ENCODE measurements at places on chromosomes 3 and 15. TPM values are rescaled to one million over a fixed set of nuclear protein-coding genes. Genes with fewer than 3 reads are reported as not detected.

- DNase-seq = no peak
Observed at GRCh38 chr3:37537914-37538691, 323.6 kb upstream of the CTDSPL start.

Gene GOLGA8R
- not detected for total RNA-seq

- DNase-seq = peak; percentile 27
Observed at GRCh38 chr3:193132964-193133363, 108.1 kb upstream of the PLAAT1 start.

- DNase-seq = no peak
Observed at GRCh38 chr3:185517387-185518130, 18.7 kb upstream of the TMEM41A start.

Gene FETUB
- total RNA-seq = not detected

Gene TIMP4
- 2.2 TPM for total RNA-seq

DNA sequence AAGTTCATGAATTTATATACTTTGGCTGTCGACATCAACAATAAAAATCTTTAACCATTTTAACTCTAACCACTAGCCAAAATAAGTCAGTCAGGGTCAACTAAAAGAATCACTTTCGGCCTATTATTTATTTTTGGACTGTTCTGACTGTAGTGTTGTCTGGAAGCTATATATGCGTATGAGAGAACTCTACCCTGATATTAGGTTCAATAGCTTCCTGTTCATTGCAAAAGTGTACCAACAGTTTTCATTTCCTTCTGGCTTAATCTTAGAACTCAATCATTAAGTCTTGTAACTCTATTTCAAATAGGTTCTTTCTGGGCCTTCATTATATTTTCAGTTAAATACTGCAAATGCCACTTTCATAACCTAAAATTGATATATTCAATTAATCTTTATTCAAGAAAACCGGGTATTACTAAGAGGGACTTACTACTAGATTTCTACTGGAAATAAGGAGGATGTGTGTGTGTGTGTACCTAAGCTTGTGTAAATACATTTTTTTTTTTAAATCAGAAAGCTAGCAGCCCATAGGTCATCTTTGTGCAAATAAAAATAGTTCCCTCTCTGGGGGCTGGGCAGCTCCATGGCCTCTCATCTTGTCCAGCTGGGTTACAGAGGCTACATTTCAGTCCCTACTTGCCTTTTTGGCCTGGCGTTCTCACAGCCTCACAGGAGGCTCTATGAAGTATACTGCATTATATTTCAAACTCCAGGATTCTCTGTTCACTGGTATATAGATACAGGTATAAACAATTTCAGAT, 5.8 kb downstream of the SERPINI2 start:
- DNase-seq = no peak

DNA sequence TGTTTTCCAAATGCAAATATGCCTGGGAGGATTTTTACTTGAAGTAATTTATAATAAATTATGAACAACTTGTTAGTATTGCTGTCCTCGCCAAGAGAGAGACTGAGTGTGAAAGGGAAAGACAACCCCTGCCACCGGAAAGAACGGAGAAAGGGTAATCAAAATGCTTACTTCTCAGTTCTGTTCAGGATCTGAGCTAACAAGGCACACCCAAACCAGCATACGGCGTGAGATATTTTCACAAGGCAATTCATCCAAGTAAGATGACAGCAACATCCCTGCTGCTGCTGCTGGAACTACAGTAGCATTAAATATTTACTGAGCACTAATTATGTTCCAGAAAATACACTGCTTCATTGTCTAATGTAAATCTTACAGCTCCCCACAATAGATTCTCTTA, 96.1 kb downstream of the KBTBD8 start:
- no peak for DNase-seq

DNA sequence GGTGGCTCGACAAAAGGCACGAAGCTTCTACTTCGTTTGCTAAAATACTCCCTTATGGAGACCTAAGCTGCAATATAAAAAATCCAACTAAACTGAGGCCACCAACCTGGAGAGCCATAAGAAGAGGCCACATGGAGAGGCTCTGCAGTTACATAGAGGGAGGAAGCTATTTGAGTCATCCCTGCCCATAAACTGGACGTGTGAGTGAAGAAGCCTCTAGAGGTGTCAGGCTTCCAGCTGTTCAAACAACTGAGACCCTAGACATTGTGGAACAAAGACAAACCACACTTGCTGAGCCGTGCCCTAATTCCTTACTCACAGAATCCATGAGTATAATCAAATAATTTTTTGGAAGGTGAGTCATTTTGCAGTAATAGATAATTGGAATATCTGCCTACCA, 50.2 kb upstream of the GMNC start:
- DNase-seq = peak; percentile 55

DNA sequence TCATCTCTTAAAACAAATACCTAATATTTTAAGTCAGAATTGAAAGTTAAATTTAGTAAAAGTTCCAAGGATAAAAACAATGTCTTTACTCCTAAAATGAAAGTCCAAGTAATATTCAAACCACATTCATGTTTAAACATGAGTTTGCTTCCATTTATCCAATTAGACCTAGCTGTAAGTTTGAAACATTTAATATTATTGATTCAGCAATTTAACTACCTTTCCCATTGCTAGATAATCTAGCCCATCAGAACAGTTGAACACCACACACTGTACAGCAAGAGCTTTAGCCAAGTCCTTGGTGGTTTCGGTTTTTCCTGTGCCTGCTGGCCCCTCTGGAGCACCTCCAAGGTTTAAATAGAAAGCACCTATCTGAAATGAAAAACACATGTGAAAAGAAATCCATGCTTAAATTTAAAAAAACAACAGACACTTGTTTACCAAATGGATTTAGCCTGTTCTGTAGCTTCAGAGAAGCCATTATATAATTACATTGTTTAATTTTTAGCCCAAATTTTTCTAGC, 97.8 kb downstream of the DNAH12 start:
- DNase-seq = peak; percentile 45

DNA sequence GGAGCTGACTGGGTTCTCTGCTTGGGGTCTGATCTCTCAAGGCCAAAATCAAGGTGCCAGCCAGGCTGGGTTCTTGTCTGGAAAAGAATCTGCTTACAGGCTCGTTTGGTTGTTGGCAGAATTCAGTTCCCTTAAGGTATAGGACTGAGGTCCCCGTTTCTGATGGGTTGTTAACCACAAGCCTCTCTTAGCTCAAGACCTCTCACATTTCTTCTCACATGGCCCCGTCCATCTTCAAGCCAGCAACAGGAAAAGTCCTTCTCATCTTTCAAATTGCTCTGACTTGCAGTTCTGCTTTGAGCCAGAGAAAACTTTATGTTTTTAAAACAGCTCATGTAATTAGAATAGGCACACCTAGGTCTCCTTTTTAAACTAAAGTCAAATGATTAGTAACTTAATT, 20.4 kb downstream of the UACA start:
- peak; percentile 60 for DNase-seq

DNA sequence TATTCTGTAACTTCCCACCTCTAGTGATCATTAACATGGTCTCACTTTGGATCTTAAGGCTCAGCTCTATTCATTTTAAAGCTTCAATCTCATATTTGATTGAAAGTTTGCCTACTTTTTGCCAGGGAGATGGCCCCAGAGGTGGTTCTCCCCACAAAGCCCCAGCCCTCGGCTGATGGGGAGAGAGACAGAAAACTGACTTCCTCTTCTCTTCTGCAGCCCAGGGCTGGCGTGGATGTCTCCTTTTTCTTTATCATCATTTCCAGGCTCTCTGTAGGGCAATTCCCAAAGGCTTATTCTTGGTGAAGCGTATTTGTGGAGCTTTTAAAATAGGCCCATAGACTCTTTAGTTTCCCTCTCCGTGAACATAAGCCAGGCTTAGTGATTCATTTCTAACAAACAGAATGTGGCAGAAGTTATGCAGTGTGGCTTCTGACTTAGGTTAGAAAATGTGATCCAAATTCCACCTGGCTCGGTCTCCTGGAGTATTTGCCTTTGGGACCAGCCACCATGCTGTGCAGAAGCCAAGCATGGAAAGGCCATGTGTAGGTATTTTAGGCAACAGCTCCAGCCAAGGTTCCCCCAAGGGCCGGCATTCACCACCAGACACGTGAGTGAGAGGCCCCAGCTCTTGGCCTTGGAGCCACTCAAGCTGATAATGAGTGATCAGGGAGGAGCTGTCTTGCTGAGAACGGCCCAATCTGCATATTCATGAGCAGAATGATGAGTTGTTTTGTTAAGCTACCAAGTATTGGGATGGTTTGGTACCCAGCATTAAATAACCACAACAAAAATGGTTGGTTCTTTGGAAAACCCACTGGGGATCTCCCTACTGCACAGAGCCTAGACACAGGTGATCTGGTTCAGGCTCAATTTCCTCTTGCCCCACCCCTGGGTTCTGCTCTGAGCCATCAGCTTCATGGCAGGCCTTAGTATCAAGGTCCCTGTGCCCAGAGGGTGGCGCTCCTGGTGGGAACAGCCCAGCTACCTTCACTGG, 353.2 kb upstream of the PROK2 start:
- no peak for DNase-seq

- no peak for DNase-seq
Observed at GRCh38 chr3:19644405-19644804, 289.6 kb downstream of the EFHB start.

- DNase-seq = no peak
Observed at GRCh38 chr3:127068111-127068810, 85.3 kb downstream of the PLXNA1 start.

GRCh38 chr3:72816862-72817355, 31.3 kb downstream of the SHQ1 start:
- no peak for DNase-seq

All from Daoy (cell line).